ENCODE measurements at places on chromosomes 1 and 21.

DNA sequence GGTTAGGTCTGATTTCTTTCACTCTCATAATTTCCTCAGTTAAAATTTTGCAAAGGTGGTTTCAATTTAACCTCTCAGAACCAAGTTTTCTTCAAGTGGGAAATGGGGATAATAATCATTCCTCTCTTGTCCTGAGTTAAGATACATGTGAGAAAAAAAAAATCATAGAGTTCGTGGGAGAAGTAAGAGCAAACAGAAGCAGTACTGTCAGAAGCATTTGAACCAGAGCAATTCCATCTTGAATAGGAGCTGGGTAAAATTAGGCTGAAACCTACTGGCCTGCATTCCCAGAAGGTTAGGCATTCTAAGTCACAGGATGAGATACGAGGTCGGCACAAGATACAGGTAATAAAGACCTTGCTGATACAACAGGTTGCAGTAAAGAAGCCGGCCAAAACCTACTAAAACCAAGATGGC, 28.6 kb upstream of the TMEM61 start:
- DNase-seq: no peak

- no peak for DNase-seq
Observed at GRCh38 chr21:25737421-25737820, 2.6 kb downstream of the GABPA start.

DNA sequence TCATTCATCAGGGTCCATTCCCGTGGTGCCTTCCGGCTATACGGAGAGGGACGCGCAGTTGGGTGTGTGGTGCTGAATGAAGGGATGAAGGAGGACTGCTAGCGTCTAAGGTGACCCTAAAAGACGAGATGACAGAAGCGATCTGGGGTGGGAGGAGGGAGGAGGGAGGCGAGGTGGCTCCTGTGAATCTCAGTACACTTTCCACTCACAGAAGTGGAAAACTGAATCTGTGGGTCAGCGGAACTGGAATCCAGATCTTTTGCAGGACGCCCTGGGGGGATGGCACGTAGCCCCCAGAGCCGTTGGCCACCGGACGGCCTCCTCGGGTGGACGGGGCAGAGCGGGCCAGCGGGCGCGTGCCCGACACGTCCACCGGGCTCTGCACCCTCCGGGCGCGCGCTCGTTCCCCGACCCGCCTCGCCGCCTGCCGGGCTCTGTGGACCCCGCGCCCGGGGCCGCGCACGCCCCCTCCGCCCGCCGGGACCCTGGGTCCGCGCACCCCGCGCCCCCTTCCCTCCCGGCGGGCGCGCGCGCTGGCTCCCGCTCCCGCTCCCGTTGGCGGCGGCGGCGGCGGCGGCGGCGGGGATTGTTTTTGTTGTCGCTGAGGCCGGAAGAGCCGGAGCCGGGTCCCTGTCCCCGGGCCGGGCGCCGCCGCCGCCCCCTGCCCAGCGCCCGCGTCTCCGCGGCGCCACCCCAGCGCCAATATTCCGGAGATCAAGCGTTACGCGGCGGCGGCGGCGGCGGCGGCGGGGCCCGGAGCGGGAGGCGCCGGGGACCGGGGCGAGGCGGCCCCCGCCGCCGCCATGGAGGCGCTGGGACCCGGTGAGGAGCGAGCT, at the start of gene AGO4:
AGO4 (plus strand) TSS at position 403 of the 836 bp plus-strand sequence; CDS start at position 804, 401 bp downstream.
- peak; percentile 29 for DNase-seq

GRCh38 chr1:76477156-76477555, 390.1 kb upstream of the ST6GALNAC5 start:
- no peak for DNase-seq

DNA sequence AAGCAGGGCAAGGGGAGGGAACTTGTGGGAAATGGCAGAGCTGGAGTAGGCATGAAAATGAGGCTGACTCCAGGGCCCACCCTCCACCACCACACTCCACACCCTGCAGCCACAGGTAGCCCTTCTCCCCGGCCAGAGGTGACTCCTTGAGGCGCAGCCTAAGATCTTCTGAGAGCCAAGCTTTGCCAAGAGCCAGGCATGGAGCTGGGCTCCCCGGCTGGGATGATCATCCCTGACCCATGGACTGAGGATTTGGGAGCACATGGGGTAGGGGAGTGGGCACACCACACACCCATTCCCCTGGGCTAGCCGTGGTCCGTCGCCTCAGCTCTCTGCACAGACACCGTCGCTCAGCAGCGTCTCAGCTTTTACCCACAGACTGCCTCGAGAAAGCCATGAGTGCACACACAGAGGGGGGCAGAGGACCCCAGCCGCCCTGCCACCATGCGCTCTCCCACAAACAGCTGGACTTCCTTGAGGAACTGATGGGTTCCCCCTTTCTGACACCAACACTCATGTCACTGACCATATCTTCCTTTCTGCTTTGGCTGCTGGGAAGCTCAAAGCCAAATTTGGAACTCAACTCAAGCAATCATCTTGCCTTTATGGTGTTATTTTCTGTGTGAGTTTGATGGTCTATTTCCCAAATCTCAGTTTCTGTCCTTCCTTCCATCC, 123.6 kb upstream of the RUNX3 start:
- no peak for DNase-seq

DNA sequence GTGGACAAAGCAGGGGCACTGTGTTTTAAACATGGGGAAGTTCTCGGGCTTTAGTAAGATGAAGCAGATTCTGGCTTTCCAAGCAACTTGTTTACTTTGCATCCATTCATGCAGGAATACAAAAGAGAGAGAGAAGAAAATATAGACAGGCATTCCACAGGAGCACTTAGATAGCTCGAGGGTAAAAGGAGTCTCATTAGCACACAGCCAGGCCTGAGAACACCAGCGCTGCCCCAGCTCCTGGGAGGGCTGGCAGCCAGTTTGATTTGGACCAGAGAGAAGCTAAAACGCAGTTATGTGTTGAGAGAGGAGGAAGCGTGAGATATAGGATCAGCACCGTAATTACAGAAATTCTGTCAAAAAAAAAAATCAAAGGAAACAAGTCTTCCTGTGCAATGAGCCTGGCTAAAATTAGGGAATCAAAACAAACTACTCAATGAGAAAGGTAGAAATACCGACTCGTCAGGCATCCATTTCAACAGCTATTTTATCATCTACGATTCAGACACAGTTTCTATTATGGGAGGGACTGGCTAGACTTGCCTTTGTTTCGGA, 68.2 kb downstream of the CLSTN1 start:
- no peak for DNase-seq

DNA sequence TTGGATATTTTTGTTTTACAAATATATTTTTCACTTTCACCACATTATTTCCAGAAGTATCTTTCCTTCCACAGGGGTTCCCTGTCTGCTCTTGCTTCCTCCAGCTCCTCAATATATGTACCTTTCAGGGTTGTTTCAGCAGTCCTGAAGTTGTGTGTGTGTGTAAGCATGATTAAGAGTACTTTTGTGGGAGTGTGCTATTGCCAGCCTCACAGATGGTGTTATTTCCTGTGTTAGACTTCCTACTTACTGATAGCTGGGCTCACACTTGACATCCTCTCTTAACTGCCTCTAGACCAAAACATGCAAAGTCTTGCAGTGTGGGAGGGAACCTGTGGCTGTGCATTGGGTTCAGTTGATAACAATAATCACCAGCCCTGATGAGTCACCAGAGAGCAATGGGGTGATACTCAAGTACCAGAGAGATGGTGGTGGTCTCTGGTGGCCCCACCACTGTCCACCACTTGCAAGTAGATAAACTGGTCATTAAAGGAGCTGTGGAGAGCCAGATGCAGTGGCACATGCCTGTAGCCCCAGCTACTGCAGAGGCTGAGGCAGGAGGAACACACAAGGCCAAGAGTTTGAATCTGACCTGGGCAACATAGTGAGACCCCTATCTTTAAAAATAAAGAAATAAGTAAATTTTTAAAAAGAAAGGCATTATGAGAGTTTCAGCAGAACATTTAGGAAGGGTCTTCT, 126.7 kb downstream of the NR5A2 start:
- no peak for DNase-seq

DNA sequence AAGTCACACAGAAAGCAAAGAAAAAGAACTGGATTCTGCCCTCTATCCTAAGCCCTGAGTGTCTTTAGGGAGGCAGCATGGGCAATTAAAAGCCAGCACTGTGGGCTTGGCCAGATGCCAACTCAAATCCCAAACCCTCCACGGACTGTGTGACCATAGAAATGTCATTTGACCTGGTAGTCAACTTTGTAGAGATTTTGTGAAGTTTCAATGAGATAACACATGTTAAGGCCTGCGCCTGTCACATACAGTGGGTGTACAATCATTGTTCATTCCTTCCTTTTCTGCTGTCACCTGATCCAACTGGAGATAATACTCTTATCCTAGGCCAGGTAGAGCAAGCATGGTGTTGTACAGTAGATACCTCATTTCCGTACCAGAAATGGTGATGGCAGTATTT, 54.2 kb downstream of the TMEM53 start:
- DNase-seq: no peak

DNA sequence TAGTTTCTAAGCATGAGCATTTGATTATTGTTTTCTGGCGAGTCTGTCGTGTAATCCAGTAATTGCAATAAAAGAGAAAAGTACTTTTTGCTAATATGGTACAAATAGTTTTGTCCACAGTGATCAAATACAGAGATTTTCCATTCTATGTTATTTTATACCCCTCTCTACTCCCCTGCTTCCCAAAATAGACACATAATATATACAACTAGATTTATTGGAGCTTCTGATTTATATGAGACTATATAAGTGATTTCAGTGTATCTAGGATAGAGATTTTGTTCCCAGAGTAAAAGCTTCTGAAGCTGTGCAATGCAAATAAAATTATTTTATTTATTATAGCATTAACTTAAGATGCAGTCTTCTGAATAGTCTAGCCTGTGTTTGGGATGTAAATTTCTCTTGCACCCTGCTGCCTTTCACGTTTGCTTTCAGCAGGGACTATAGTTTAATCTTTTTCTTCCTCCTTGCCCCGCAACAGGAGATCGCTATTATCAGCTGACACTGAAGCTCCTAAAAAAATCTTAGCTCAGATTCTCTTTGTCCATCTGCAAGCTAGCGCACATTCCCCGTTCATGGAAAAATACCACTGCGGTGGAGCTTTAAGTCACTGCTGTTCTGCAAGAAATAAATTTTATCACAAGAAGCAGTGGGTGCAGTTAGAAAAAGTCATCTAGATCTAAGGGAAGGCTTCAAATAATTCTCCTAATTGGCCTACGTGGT, 273.3 kb downstream of the DISC1 start:
- no peak for DNase-seq

DNA sequence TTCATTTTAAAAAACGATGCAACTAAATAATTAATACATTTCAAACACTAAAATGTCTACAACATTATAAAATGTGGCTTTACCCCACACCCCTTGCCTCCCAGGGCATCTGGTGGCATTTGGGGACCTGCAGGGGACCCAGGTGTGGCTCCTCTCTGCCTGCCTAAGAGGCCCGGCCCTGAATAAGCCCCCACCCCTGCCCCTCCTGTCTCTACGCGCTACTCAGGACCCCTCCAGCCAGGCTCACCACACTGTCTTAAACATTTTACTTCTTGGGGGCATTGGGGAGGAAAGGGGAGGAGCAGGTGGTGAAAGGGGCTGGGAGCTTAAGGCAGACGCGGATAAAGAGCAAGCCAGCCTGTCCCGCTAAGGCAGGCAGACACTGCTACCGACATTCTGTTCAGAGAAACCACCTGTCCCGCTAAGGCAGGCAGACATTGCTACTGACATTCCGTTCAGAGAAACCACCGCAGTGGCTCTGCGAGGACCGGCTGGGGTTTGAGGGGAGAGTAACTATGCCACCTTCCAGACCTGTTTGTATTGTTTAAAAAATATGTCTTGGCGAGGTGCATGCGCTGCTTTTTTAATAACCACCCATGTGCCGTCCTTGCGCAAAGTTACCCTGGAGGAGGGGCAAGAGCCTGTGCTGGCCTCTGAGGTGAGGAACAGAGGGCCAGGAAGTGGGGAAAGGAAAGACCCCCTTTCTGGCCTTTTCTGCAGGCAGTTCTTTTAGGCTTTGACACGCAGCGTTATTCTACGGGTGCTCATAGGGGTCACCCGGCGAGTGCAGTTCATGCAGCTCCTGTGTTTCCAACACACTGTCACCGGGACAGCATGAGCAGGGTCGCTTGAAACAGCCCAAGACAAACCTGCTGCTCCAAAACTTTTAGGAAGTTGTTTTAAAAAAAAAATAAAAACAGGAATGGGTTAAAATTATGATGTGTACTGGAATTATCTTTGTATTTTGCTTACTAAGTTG, 51.3 kb upstream of the RIPK4 start:
- no peak for DNase-seq

GRCh38 chr1:7579016-7579415, 192.1 kb upstream of the VAMP3 start:
- no peak for DNase-seq

- no peak for DNase-seq
Observed at GRCh38 chr1:29575826-29576225, 339.5 kb downstream of the PTPRU start.

GRCh38 chr1:93753791-93754763, 72.4 kb upstream of the BCAR3 start:
- peak; percentile 93 for DNase-seq

GRCh38 chr1:108722292-108722691, 9.6 kb downstream of the FNDC7 start:
- DNase-seq: no peak

DNA sequence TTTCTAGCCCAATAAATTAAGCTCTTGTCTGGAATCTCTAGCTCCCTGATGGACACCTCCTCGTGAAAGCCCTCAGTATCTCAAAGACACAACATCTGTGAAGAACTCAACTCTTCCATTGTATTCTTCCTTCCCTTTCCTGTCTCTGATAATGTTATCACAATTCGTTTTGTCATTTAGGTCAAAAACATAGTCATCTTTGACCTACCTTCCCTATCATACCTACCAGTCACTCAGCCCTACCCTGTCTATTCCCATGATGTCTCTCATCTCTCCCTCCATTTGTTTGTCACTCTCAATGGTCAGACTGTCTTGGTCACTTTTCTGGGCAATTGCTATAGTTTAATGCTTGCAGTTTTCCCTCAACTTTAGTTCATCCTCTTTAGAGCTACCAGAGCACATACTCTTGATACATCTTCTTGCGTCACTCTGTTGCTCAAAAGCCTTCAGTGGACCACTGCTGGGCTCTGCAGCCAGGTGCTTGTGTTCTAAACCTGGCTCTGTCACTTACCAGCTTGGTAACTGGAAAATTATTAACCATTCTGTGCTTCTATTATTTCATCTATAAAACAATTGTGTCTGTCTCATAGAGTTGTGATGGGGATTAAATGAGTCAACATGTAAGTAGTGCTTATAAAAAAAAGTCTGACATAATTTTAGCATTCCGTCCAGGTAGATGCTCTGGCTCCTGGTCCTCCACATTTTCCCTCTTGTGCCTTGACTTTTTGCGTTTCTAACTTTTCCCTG, 39.6 kb downstream of the DDR2 start:
- no peak for DNase-seq

DNA sequence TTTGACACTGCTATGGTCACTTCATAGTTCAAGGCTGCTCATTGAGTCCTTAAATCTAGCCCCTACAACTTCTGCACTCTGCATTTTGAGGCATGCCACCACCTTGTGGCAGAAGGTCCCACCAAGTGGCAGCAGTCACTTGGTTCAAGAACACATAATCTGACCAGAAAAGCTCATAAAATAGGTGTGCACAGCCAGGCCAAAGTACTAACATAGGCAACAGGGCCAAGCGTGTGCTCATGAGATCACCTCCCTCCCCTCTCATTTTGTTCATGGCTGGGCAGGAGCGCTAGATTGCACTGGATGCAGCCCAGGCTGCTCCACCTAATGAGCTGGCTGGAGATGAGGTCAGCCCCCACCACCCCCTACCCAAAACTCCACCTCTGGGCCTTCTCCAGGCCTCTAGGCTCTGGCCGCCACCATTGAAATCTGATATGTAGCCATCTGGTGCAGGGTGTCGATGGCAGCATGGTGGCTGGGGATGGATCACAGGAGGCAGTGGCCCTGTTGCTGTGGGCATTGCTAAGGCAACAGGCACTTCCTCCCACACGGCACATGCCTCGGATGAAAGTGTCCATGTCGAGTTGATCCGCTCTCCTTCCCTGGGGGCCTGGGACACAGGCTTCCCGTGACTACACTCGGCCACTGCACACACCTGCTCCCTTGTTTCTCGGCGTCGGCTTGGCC, 193.2 kb downstream of the TRABD2B start:
- DNase-seq: no peak

All from brain microvascular endothelial cell (primary cell).